ENCODE measurements at places on chromosomes 11 and 22.

GRCh38 chr22:27125539-27125938, 468.2 kb downstream of the MIAT start:
- DNase-seq, result no peak

GRCh38 chr22:50657925-50658324, 14.7 kb upstream of the SHANK3 start:
- no peak for DNase-seq

- DNase-seq, result no peak
Measured at GRCh38 chr11:114353443-114353842, 46.9 kb downstream of the C11orf71 start.

GRCh38 chr11:103920933-103921332, 115.5 kb upstream of the DDI1 start:
- DNase-seq, result no peak

GRCh38 chr11:61787928-61788491, 4.4 kb downstream of the TMEM258 start:
- DNase-seq, result no peak

DNA sequence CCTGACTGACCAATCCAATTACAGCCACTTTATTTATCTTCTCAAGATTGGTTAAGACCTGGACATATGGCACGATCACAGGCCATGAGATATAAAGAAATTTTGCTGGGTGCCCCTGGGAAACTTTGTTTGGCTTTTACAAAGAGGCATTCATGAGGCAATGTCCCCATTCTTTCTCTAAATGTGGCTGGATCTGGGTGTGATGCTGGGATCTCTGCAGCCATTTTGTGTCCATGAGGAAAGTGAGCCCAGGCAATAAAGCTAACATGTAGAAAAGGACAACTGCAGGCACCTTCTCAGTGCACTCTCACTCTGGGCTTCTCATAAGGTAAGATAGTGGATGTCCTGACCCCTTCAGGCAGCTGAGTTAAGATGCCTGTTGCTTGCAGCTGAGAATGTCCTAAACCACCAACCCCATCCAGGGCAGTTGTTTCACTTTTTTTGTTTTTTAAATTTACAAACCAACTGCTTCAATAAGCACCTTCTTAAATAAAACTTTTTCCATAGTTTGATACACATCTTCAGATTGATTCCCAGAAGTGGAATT, 372.3 kb downstream of the MIAT start:
- DNase-seq, result no peak

- DNase-seq, result no peak
Measured at GRCh38 chr11:11735586-11735985, 106.2 kb upstream of the USP47 start.

- DNase-seq, result no peak
Measured at GRCh38 chr11:112762707-112763090, 198.5 kb upstream of the NCAM1 start.

GRCh38 chr11:124190298-124191139, 7.4 kb downstream of the OR10D3 start:
- no peak for DNase-seq

DNA sequence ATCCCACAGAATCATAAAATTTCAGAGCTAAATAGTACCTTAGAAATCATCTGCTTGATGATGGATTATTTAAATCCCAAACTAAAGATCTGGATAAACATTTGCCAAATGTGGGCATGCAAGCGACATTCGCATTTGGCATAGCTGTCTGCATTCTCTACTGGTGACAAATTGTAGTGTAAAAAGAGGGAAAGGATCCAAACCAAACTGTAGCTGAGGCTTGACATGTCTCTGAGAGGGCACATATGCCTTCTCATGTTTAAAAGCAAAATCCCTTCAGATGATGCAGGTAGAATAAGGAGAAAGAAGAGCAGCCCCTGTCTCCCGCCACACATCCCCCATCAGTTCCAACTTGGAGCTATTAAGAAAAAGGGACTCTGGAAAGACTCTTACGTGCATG, 257.5 kb upstream of the MTNR1B start:
- DNase-seq, result no peak

DNA sequence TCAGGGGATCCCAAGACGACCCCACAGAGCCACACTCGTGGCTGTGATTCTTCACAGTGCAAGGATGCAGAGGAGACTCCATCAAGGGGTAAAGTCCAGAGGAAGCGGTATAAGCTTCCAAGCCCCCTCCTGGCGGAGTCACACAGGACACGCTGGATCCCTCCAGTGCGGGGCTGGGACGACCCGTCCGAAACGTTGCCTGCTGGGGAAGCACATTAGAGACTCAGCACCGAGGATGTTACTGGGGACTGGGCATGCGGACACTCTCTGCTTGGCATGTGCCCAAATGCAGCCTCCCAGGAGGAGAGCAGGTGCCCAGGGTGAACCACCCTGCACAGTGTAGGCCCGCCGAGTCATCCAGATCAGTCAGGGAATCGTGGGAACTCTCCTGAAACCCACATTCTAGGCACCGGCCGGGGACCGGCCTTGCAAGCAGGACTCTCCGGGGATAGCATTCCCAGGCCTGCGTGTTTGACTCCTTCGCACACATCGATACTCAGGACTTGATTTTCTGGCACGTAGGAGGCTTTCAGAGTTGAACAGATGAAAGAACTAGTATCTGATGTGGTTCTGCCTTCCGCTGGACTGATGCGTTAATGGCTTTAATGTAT, 229.8 kb downstream of the TBC1D22A start:
- no peak for DNase-seq
